ENCODE measurements at places on chromosomes 4 and X.
A peak's percentile ranks its signal among the peaks of the same experiment; 100 is the strongest.

GRCh38 chrX:32150141-32150540 is 1061.2 kb downstream of the DMD start:
- no peak for DNase-seq

DNA sequence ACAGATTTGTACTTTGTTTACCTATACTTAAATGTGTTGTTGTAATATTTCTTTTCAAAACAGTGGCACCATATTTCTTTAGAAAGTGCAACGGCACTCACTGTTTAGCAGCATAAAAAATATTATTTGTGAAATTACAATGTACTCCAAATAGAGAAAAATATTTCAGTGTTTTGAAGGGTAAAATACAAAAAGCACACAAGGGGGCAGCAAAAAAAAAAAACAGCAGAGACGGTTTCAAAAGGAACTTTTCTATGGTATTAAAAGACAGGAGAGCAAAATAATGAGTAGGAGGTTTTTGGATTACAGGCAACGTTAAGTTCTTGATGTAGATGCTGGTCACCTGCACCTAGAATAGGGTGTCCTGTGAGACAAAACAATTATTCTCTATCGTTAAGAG is 2.0 kb downstream of the NUDT11 start:
- no peak for DNase-seq

DNA sequence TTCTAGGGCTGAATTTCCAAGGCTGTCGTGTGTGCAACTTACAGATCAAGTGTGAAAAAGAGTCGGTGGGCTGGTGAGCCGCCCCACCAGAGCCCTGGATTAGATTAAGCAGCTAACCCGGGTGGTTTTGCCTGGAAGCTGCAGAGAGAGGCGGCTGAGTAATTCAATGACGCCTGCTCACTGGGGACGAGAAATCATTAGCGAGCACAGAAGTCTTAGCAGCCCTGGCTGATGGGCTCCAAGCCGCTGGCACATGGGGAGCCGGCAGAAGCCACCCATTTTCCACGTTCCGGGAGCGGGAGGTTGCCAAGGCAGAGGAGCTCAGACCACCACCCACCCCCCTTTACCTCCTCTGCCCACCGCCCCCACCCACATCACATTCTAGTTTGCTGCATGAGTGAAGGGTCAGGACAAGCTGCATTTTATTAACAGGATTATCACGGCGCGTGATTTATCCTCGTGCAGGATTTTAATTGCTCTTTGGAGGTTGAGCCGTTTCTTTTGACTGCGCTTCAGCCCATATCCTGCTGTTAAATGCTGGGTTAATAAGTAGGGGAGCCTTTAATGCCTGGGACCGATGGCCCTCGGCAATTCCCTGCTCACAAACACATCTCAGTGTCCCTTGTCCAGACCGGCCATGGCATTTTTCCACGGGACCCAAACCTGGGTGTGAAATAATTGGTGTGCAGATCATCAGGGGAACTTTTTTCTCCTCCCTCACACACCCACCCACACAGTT is 19.1 kb downstream of the BCOR start:
- no peak for DNase-seq

- DNase-seq: no peak
Measured at GRCh38 chr4:15718959-15719358, 16.1 kb downstream of the BST1 start.

- no peak for DNase-seq
Measured at GRCh38 chrX:101430457-101431078, 22.5 kb downstream of the HNRNPH2 start.

DNA sequence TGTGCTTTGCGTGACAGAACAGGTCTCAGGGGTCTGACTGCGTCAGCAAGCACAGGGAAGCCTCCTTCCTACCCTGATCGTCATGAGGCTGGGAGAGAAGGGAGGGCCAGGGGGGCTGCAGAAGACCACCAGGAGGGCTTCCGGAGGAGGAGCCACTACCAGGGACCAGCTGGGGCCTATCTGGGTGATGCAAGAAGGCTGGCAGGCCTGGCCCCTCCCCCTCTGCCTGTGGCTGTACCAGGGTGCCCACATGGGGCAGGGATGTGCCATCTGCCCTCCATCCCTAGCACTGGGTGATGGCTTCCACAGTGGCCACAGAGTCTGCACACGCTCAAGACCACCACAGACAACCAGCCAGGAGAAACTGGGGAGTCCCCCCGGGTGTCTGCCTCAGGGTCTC is 116.4 kb upstream of the NKX1-1 start:
- no peak for DNase-seq

GRCh38 chr4:184292877-184293276 is 75.2 kb upstream of the ENPP6 start:
- no peak for DNase-seq

- no peak for DNase-seq
Measured at GRCh38 chr4:8039853-8040252, 100.2 kb upstream of the AFAP1 start.

- DNase-seq: no peak
Measured at GRCh38 chrX:105701310-105702052, 120.9 kb upstream of the NRK start.

GRCh38 chr4:127698789-127699200 is 31.4 kb upstream of the SLC25A31 start:
- peak; percentile 54 for DNase-seq

DNA sequence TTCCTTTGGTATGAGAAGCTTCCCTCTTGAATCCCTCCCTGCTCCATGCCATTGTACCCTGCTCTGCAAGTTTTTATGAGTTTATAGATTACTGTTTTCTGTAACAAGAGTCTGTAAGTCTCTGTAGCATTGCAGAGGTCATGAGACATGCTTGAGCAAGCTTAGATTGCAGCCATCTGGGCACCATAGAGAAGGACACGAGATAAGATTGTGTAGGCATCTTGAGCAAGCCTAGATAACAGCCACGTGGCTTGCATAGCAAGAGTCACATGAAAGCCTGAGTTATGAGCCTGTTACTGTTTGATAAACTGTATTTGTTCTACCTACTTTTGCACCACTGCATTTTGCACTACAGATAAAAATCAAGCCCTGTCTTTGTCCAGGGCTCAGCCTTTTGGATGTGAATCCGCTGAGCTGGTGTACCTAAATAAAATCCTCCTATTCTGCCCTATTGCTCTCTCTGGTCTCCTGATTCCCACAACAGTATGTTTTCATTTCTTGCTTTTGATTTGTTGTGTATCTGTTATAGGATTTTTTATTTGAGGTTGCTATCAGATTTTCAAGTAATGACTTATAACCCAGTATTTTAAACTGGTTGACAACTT is 127.4 kb upstream of the ANKRD50 start:
- no peak for DNase-seq

DNA sequence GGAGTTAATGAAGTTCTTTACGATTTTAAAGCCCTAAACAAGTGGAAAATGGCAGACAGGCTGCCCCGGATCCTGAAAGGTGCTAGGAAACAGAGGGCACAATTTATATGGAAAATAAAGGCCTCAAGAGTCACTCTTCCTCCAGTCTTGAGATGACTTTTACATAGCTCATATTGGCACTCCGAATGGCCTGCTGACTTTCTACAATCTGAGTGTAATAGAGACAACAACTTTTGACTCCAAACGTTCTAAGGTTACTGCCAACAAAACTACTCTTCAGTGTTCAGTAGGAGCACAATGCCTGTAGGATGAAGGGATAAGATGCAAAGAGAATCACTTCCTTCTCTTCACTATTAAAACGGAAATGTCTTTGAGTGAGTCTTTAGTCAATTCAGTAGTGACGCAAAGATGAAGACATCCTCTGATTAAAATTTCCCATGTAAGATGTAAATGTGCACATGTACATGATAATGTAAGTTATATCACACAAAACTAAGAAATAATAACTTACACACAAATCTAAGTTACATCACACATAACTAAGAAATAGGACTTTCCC is 40.5 kb downstream of the VEGFC start:
- no peak for DNase-seq

GRCh38 chr4:108244606-108245005 is 75.9 kb upstream of the LEF1 start:
- no peak for DNase-seq

- no peak for DNase-seq
Measured at GRCh38 chrX:37453821-37454220, 104.7 kb downstream of the PRRG1 start.
